ENCODE measurements at places on chromosomes 16 and 17.

DNA sequence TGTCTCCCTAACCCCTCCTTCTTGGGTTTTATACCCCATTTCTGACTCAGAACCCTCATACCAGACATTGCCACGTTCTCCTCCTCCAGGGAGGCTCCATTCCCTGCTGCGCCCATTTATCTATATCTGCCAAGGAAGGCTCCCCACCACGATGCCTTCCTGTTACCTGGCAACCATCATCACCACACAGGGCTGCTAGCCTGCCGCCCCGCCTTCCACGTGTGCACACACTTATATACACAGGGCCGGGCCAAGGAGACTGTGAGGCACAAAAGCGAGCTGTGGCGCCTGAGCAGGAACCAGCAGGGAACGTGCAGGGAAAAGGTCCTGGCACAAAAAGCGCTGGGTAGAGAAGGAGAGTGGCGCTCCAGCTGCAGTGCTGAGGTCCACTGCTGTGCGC lies 261.8 kb downstream of the CBLN1 start:
- no peak for DNase-seq

DNA sequence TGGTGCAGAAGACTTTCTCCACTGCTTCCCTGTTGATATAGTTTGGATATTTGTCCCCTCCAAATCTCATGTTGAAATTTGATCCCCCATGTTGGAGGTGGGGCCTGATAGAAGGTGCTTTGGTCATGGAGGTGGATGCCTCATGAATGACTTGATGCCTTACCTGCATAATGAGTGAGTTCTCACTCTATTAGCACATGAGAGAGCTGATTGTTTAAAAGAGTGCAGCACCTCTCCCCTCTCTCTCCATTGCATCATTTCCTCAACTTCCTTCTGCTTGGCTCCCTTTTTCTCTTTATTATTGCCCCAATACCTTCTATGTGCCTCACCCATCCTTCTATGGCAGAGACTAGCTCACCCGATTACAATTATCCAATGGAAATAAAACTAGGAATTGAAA lies 90.8 kb upstream of the COX10 start:
- no peak for DNase-seq

- DNase-seq = no peak
These were observed 9.3 kb downstream of the BBS2 start for GRCh38 chr16:56510544-56510943.

GRCh38 chr16:52552643-52553042 lies 5.7 kb upstream of the TOX3 start:
- no peak for DNase-seq

- DNase-seq = no peak
These were observed 23.3 kb upstream of the ERCC4 start for GRCh38 chr16:13896543-13897182.

DNA sequence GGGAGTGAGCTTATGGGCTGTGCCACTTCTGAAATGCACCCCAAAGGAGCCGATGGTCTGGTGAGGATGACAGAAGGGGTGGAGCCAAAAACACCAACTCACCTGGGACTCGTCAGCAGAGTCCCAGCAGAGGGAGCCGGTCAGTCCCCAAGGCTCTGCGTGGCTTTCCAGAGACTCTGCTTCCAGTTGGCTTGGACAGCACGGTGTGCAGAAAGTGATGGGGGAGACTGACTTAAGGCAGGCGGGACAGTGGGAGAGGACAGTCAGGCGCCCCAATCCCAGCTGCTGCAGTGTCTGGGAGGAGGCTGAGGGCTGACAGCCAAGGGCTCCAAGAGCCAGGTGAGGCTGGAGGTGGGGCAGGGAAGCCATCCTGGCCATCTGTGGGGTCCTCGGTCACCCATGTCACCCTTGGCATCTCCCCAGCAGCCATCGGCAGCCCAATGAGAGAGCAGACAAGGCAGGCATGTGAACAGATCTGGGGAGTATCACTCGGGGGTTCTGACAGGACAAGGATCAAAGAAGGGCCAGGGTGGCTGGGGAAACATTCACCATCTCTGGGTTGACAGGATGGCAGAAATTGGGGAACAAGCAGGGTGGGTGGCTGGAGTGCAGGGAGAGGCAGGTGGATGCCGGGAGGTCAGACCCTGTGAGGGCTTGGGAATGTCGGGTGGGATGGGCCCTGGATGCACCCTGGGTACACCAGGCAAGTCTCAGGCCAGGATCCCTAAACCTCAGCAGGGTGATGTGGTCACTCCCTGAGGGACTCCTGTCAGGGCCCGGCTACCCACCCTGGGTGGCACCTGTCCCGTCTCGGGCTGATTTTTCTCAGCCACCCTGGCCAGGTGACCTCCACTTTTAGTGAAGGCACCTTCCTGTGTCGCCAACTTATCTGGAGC lies 8.9 kb upstream of the KRTAP17-1 start:
- DNase-seq = no peak
